ENCODE measurements at places on chromosomes 6 and 20. TPM values are rescaled to one million over a fixed set of nuclear protein-coding genes. Genes with fewer than 3 reads are reported as not detected.

DNA sequence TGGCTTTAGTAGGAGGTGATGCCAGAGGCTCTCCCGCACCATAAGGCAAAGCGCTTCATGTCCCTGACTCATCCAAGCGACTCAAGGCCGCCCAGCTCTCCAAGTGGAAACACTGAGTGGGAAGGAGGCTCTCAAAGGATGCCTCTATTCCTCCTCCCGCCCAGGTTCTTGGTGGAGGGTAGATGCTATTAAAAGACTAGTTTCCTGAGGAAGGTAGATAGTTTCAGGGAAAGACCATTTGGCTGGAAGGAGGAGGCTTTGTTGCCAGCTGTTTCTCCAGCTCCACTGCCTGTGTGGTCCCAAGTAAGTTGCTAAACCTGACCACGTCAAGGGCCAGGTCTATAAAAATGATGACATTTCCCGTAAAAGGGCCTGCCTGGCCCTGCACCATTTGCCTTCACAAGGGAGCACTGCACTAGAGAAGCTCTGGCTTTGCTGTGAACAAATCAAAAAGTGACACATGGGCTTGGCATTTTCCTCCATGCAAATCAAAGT, 48.2 kb downstream of the GMDS start:
- H3K27me3 ChIP-seq, result no peaks in the 10 kb centered on the region
- no peak for DNase-seq
- no peaks in the 10 kb centered on the region for H3K36me3 ChIP-seq
- H3K4me1 ChIP-seq, result no peaks in the 10 kb centered on the region

DNA sequence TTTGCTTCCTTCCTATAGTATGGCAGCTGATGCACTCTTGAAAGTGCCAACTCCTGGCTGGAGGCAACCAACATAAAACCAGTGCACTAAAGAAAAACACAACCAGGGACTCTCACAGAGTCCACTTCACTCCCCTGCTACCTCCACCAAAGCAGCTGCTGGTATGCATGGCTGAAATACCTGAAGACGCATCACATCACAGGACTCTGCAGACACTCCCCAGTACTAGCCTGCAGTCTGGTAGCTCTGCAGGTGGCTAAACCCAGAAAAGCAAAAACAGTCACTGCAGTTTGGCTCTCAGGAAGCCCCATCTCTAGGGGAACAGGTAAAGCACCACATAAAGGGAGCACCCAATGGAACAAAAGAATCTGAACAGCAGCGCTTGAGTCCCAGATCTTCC, 473.0 kb upstream of the SPTLC3 start:
- H3K36me3 ChIP-seq, result no peaks in the 10 kb centered on the region
- H3K27me3 ChIP-seq, result no peaks in the 10 kb centered on the region
- no peak overlapping the region for H3K4me3 ChIP-seq
- no peaks in the 10 kb centered on the region for H3K4me1 ChIP-seq

DNA sequence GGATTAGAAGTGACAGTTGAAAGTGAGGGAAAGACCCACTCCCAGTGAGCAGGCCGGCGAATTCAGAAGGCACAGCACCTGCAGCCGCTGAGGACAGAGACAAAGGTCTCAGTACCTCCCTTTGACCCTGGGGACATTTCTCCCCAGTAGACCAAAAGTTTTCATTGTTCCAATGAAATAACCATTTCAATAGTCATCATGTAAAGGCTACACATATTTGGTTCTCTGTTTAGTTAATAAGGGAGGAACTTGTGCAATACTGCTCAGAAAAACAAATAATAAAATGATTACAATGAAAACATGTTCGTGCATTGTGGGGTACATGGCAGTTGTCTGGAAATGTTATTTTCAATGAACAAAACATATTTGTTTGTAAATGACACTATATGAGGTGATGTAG, 52.5 kb downstream of the EDN1 start:
- H3K4me1 ChIP-seq, result no peaks in the 10 kb centered on the region
- no peaks in the 10 kb centered on the region for H3K27me3 ChIP-seq
- H3K4me3 ChIP-seq, result no peak overlapping the region
- no peak for DNase-seq
- H3K27ac ChIP-seq, result no peak overlapping the region

DNA sequence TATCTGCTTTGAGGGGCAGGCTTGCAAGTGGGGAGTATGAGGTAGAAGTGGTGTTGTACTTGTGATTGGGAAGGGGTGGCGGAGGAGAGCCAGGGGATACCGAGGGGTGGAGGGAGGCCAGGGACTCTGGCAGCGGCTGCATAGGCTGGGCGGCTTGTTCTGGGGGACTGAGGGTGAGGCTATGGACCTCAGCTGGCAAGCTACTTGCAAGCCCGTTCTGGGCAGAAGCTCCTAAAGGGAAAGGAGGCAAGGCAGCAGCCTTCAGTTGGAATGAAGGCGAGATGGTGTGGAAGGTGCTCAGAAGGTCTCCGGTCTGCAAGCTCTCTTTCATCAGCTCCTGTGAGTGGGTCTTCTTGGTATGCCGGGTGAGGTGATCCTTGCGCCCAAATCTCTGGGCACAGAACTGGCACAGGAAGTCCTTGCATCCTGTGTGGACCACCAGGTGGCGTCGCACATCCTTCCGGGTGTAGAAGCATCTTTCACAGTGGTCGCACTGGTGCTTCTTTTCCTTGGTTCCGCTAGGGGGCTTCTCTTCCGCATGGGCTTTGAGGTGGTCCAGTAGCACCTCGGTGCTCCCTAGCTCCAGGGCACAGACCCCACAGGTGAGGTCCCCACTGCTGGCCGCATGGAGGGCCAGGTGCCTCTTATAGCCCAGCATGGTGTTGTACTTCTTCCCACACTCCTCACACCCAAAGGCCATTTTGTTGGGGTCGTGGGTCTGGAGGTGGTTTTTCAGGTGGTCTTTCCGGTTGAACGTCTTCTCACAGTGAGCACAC, 66.0 kb downstream of the PLAGL1 start:
- H3K4me3 ChIP-seq, result no peak overlapping the region
- no peaks in the 10 kb centered on the region for H3K36me3 ChIP-seq
- no peak for DNase-seq
- no peaks in the 10 kb centered on the region for H3K4me1 ChIP-seq
- H3K27ac ChIP-seq, result no peak overlapping the region

DNA sequence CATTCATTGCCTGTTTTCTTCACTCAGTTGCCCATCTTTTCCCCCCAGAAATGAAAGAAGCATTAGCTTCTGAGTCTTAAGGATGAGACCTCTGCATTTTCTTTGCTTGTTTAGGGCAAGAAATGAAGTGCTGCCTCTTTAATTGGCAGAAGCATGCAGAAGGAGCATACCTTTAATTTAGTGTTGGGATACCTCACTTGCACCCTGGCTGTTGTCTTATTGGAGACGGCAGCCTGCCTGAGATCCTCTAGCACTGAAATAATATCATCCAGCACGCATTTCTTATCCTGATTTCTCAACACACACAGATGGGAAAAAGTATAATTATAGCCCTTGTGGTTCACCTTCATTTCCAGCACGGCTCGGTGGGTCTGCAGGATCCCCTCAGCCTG, 43.1 kb downstream of the PTCHD4 start:
- no peaks in the 10 kb centered on the region for H3K36me3 ChIP-seq
- H3K27me3 ChIP-seq, result peaks cover 5% of the 10 kb centered on the region
- H3K4me3 ChIP-seq, result no peak overlapping the region
- H3K4me1 ChIP-seq, result peaks cover 15% of the 10 kb centered on the region
- no peak for DNase-seq
- H3K27ac ChIP-seq, result no peak overlapping the region

The CST5 gene
- total RNA-seq, result not detected

Data from right atrium auricular region (tissue), 2 donors.